ENCODE measurements at places on chromosomes 4 and X. TPM values are rescaled to one million over a fixed set of nuclear protein-coding genes. Genes with fewer than 3 reads are reported as not detected.

GRCh38 chr4:23741681-23742191 is 148.1 kb downstream of the PPARGC1A start:
- DNase-seq: no peak

The ZFP92 gene
- 1.1 TPM for polyA plus RNA-seq

The METTL14 gene
- polyA plus RNA-seq: 61.7 TPM

- no peak for DNase-seq
These were observed 120.4 kb downstream of the CHIC1 start for GRCh38 chrX:73683236-73683859.

Data from left renal cortex interstitium (tissue), 4 donors.